ENCODE measurements at places on chromosomes 16 and 17.

DNA sequence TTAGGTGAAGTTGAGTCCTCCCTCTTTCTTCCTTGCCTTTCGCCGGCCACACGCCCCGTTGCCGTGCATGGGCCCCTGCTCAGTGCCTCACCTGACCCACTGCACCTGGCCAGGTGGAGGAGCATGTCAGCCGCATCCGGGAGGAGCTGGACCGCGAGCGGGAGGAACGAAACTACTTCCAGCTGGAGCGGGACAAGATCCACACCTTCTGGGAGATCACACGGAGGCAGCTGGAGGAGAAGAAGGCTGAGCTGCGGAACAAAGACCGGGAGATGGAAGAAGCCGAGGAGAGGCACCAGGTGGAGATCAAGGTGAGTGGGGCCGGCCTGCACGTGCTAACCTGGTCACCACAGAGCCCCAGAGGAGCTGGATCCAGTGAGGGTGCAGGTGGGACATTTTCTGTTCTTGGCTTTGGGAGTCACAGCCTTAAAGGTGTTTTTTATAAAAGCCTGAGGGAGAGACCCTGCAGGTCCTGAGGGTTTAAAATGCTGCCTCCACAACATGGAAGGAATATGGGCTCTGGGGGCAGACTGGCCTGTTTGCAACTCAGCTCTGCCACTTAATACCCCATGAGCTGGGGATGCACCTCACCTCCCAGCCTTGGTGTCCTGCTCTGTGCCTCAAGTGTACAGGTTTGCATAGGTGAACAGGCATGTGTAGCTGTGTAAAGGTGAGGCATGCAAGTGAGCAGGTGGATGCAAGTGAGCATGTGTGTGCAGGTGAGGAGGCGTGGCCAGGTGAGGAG is 12.1 kb upstream of the DBNDD1 start:
- DNase-seq, result no peak

DNA sequence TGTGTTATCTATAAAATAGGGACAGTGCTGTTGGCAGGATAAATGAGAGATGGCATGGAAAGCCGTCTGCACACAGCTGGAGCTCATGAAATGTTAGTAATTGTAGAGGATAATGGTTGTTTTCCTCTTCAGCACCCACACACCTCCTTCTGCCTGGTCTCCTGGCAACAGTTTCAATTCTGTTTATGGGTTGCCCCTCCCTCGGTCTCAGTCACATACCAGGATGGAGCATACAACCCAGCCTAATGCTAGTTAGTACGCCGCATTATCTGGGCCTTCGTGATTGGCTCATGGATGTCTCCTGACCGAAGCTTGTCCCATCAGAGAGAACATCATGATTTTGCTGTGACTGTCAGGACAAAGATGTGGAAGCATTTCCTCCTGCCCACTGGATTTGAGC is 126.2 kb upstream of the WSCD1 start:
- DNase-seq, result no peak

GRCh38 chr17:79925242-79925957 is 86.2 kb upstream of the CBX4 start:
- DNase-seq, result no peak

DNA sequence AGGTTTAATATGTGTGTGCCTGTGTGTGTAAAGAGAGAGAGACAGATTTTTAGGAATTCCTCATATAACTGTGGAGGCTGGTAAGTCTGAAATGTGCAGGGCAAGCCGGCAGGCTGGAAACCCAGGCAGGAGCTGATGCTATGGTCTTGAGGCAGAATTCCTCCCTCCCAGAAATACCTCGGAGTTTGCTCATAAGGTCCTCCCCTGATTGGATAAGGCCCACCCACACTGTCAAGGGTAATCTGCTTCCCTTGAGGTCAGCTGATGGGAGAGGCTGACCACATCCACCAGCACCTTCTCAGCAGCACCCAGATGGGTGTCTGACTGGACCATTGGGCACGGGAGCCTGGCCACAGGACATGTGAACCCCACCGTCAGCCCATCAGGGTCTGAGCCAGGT is 42.4 kb downstream of the C16orf95 start:
- no peak for DNase-seq

DNA sequence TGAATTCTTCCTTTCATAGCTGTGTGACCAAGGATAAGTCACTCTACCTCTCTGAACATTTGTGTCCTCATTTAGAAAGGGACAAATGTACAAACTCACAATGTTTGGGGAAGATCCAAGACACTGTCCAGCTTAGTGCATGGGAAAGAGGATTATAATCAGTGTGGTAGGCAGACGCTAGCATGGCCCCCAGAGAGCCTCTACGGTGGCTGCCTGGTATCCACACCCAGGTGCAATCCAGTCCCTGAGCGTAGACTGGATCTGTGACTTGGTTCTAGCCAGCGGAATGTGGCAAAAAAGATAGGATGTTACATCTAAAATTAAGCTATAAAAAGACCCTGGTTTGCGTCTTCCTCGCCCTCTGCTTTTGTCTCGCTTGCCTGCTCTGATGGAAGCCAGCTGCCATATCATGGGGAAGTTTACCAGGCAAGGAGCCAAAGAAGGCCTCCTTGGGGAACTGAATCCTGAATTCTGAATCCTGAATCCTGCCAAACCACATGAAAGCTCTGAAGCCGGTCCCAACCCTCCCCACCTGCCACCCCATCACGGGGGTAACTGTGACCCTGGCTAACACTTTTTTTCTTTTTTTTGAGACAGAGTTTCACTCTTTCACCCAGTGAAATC is 51.7 kb downstream of the PLXDC1 start:
- DNase-seq, result no peak

- no peak for DNase-seq
Observed at GRCh38 chr16:81618187-81618586, 160.9 kb upstream of the PLCG2 start.

- no peak for DNase-seq
Observed at GRCh38 chr16:82344157-82344556, 174.1 kb upstream of the MPHOSPH6 start.

DNA sequence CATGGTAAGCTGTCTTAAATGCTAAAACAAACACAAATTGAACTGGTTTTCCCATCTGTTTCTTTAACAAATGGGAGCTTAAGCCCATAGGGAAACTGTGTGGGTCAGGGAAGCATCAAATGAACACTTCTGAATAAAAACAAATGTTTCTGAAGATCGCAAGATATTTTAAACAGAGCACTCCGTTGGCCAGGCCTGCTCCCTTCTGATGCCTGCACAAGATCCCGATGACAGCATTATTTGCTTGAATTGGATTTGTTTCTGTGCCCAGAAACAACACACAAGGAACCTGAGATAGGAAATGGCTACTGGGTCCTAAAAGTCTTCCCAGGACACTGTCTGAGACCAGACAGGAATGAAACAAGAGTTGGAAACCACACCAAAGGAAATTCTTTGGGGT is 425.8 kb upstream of the ZFHX3 start:
- no peak for DNase-seq

GRCh38 chr17:16980813-16981731 is 9.2 kb upstream of the TNFRSF13B start:
- no peak for DNase-seq

DNA sequence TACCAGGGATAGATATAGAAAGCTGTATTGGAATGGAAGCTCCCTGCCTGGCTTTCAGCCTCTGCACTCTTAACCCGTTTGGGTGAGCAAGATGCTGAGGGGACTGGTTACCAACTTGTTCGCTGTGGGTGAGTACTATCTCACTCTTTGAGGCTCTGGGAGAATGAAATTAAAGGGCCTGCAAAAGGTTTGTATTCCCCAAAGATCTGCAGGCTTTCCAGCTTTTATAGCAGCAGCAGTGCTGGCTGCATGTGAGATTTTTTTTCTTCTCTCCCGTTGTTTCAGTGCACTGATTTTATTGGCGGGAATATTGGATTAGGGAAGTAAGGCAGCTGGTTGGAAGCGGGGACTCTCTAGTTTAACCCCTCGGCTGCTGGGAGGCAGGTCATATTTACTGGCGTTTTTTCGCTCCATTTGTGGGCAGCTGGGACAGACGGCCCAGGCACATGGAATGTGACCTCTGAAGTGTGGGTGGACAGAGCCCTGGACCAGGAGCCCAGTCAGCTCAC is 30.9 kb downstream of the C17orf75 start:
- no peak for DNase-seq

DNA sequence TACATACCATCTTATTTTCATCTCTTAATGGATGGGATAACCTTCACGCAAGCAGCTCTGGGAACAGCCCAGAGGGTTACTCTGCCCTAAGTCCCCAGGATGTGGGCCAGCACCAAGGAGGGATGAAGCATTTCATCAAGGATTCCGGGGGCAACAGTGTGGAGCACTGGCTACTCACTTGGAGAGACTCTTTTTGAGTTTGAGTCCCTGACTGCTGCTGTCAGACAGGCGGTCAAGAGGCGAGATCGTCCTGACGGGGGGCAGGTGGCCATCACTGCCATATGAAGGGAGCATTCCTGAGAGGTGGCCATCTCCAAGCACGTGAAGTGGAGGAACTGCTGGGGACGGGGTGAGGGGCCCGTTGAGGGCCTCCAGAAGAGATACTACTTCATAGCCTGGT is 18.1 kb upstream of the FOXJ1 start:
- no peak for DNase-seq

DNA sequence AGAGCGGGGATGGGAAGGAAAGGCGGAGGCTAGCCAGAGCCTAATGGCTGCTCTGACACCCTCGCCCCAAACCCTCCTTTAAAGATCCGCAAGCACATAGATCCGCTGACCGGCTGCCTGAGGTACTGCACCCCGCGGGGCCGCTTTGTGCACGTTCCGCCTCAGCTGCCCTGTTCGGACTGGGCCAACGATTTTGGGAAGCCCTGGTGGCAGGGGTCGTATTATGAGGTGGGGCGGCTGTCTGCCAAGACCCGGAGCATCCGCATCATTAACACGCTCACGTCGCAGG is 663 bp downstream of the CYB5D1 start:
- DNase-seq, result no peak

GRCh38 chr17:6075050-6075449 is 4.9 kb downstream of the WSCD1 start:
- DNase-seq, result no peak

GRCh38 chr17:164303-165235 is 16.9 kb downstream of the DOC2B start:
- no peak for DNase-seq

GRCh38 chr16:72877374-72878028 is 170.4 kb downstream of the ZFHX3 start:
- DNase-seq, result no peak

GRCh38 chr16:89696670-89697128 is 4.8 kb downstream of the SPATA2L start:
- DNase-seq, result no peak

- no peak for DNase-seq
Observed at GRCh38 chr17:5714993-5715392, 130.7 kb upstream of the NLRP1 start.

DNA sequence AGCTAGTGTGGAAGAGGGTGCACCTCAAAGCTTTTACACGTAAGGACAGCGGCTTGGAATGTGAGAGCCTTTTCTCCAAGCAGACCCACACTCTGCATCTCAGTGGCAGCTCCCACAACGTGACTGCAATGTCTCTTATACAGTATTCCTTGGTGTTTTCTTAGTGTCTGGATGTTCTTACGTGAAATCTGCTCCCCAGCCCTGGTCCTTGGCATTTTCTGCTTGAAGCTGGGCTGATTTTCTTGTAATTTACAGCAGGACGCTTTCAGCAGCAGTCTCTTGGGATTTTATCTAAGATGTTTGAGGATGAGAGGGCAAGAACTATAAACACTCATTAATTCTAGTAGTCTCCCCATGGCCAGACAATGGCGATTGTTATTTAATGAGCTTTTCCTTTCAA is 12.1 kb upstream of the POLR3E start:
- DNase-seq, result no peak

DNA sequence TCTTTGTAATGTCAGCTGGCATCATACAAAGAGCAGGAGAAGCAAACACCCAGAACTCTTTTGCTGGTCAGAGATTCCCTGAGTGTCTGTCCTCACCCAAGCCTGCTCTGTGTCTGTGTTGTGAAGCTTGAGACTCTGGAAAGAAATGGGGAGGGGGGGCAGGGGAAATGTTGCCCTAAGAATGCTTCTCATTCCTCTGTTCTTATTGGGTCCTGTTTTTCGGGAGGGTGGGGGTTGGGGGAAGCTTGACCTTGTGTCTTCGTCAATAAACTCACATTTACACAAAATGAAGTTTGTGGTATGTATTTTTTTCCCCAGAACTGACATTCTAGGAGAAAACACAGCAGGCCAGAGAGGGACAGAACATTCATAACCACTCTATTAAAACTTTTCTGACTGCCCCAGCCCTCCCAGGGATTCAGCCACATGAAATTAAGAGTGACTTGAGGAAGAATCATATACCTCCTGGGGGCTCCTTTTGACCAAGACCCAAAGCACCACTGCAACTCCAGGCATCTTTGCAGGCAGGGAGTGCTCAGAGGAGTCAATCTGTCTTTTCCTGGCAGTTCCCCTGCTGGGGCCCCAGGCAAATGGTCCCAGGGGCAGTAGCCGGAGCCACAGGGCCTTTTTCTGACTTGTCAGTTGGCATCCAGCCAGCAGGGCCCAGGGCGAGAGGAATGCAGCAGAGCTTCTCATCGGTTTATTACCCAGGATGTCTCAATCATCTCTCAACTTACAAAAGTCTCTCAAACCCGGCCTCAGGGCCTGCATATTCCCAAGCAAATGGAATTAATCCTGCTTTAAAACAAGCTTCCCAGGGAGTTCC is 5.1 kb upstream of the RASL10B start:
- DNase-seq, result no peak

DNA sequence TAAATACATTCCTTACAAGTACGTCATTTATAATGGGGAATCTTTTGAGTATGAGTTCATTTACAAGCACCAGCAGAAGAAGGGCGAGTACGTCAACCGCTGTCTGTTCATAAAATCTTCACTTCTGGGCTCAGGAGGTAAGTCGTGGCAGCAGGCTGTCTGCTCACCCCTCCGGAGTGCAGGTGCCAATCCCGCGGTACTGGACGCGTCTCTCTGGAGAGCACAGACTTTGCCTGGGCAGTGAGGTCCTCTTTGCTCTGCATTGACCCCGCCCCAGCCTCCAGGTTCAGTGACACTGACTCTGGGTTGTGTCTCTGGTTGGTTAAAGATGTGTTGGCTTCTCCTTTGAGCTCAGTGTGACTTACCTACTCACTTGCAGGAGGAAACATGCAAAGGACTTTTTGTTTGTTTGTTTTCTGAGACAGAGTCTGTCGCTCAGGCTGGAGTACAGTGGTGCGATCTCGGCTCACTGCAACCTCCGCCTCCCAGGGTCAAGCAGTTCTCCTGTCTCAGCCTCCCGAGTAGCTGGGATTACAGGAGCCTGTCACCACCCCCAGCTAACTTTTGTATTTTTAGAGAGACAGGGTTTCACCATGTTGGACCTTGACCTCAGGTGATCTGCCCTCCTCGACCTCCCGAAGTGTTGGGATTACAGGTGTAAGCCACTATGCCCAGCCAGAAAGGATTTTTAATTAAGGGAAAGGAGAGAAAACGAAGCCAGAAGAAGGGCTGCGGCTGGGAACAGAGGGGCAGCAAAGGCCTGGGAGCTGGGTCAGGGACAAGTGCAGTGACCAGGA is 31.2 kb downstream of the RNF213 start:
- no peak for DNase-seq

DNA sequence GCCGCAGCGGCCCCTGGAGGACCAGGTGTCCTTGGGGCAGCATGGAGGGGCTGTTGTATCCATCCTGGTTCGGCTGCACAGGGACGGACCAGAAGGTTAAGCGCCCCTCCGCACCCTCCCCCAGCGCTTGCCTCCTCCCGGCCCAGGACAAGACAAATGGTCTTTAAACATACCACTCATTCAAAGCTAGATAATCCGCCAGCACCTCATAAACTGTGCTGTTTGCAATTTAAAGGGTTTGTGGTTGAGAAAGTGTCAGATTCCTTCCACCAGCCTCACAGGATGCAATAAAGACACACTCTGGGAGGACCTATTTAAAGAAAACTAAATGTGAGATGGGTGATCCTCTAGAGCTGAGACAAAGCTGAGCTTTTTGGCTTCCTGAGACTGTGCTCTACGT is 426.2 kb upstream of the EEF2KMT start:
- no peak for DNase-seq

GRCh38 chr17:75854101-75854748 is 910 bp downstream of the WBP2 start:
- DNase-seq, result no peak
